ENCODE measurements at places on chromosomes 7 and 10.

GRCh38 chr7:84069999-84070500 is 124.5 kb downstream of the SEMA3A start:
- no peak for DNase-seq

DNA sequence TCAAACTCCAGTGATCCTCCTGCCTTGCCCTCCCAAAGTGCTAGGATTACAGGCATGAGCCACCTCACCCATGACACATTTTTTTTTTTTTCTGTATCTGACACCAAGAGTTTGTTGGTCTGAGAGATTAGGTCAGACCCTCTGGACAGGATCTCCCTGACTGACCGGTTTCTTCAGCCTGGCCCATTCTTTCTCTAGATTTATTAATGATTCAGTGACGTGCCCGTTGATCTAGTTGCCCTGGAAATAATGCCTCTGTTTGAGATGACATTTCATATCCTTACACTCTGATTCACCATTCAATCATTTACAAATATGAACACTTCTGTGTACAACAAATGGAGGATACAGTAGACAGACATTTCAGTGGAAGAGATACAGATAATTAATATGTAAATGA is 1.4 kb upstream of the ZNF212 start:
- DNase-seq = no peak

GRCh38 chr7:2732959-2733584 is 45.1 kb downstream of the AMZ1 start:
- DNase-seq = no peak

- no peak for DNase-seq
Measured at GRCh38 chr10:30505543-30506298, 71.7 kb downstream of the MAP3K8 start.
